Activated T-helper 9 cell treated with anti-CD3 and anti-CD28 coated beads, Interleukin-2, amount 50 U/mL, for 16 hours (primary cell): ENCODE measurements at places on chromosomes 2 and 18.

- DNase-seq: no peak
Measured at GRCh38 chr2:9306911-9307310, 100.3 kb downstream of the ASAP2 start.

DNA sequence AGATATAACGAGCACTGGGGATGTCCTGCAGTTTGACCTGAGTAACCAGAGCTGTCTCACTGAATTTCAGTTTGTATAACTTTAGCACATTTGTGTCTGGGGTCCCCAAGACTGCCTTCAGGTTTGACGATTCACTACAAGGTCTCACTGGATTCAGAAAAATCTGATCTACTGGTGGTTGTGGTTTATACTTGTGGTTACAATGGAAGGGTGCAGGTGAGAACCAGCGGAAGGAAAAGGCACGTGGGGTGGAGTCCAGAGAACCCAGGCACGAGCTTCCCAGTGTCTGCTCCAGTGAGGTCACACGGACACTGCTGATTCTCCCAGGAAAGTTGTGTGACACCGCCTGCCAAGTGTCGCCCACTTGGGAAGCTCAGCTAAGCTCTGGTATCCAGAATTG is 126.0 kb downstream of the ZNF236 start:
- no peak for DNase-seq

- no peak for DNase-seq
Measured at GRCh38 chr2:126761981-126762878, 106.3 kb downstream of the GYPC start.

DNA sequence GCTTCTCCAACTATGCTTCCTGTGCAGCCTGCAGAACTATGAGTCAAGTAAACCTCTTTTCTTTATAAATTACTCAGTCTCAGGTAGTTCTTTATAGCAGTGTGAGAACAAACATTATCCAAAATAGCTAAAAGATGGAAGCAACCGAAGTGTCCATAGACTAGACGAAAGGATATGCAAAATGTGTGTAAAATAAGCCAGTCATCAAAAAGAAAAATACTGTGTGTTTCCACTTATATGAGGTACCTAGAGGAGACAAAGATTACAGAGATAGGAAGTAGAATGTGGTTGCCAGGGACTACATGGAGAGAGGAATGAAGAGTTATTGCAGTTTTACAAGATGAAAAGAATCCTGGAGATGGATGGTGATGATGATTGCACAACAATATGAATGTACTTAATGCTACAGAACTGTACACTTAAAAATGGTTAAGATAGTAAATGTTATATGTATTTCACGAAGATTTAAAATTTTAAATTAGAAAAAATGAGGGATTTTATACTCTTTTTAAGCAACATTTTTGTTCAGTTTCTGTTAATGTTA is 99.3 kb upstream of the FN1 start:
- no peak for DNase-seq

- DNase-seq: no peak
Measured at GRCh38 chr18:43868497-43868995, 591.3 kb upstream of the SYT4 start.

- DNase-seq: no peak
Measured at GRCh38 chr2:39732482-39732881, 46.6 kb downstream of the THUMPD2 start.

GRCh38 chr2:223599640-223600380 is 2.4 kb downstream of the SCG2 start:
- no peak for DNase-seq

DNA sequence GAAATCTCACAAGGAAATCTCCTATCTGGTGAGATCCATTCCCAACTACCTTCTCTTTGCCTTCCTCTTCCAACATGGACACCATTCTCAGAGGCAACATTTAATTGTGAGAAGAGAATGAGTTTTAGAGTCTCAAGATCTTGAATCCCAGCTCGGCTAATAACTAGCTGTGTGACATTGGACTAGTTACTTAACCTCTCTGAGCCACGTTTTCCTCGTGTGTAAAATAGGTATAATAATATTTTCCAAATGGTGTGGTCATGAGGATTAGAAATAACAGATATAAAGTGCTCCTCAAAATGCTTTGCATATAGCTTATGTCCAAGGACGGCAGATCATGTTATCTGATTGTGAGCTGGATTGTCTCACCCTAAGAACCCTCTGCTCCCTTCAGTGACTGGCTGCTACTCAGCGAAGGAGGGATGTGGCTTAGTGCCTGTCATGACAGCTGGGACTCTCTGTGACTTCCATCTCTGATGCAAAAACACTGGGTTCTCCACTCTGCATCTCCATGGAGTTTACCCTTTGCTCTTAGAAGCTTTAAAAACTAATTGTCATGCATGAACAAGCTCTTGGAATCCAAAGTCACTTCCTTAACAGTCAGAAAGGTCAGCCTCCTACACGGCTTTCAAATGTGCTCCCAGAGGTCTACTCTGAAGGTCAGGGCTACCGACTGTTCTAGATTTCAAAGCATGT is 38.4 kb upstream of the MRPL19 start:
- DNase-seq: no peak

DNA sequence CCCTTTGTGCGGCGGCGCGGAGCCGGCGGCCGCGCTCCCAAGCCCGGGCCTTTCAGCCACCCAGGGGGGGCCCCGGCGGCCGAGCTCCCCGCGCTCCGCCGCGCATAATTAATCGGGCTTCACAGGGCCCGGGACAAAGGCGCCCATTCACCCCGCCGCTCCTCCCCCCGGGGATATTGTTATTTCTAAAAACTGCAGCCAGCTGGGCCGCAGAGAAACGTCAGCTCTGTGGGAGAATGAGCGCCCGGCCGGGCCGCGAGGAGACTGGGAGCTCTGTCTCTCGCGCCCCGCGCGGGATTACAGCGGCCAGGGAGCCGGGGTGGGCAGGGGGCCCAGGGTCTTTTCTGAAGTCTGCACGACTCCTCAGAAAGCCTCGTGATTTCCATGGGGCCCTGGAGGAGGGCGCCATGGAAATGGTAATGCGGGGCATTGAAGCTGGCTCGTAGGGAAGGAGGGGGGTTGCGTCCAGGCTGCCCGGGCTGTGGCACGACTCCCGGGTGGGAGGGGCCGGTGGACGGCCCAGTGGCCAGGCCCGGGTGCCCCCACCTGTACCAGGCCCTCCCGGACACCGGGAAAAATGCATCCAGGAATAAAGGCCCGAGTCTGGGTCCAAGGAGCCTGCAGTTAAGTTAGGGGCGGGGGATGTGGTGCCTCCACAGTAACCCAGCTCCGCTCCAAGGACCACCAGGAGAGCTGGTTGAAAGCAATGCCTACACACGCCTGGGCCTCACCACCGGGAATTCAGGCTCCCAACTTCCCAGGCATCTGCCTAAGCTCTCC is 125.3 kb downstream of the ZFP36L2 start:
- no peak for DNase-seq

GRCh38 chr2:144507441-144508171 is 12.3 kb downstream of the ZEB2 start:
- DNase-seq: no peak

- no peak for DNase-seq
Measured at GRCh38 chr2:195021711-195022507, 635.1 kb upstream of the SLC39A10 start.

DNA sequence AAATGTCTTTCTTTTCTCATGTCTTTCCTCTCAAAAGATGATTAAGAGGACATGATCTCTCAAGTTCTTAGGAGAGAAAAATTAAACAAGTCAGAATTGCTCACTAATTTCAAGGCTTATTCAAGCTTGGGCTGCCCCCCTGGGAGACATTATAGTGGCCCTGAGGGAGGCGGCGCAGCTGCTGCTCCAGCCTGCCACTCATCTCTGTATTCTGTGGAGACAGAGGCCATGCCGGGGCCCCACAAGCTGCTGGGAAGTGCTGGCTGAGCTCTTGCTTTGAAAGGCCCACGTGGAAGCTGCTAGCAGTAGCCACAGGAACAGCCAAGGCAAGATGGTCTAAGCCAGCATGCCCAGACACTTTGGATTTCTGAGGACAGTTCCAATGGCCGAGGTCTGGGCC is 267.4 kb downstream of the LNPK start:
- DNase-seq: no peak
